ENCODE measurements at places on chromosomes 13 and 19.

DNA sequence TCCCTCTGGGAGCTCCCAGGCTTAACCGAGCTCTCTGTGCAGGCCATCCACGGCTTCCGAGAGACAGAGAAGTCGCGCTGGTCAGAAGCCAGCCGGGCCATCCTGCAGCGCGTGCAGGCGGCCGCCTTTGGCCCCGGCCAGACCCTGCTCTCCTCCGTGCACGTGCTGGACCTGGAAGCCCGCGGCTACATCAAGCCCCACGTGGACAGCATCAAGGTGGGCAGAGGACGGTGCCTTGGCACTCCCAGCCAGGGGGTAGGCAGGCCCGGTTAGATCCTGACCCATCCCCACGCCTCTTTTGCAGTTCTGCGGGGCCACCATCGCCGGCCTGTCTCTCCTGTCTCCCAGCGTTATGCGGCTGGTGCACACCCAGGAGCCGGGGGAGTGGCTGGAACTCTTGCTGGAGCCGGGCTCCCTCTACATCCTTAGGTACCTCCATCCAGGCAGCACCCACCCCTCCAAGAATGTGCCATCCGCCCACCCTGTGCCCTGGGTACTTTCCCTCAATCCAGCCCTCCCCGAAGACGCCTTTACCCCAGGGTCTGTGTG, 1.5 kb downstream of the PSPN start:
- no peak for DNase-seq

DNA sequence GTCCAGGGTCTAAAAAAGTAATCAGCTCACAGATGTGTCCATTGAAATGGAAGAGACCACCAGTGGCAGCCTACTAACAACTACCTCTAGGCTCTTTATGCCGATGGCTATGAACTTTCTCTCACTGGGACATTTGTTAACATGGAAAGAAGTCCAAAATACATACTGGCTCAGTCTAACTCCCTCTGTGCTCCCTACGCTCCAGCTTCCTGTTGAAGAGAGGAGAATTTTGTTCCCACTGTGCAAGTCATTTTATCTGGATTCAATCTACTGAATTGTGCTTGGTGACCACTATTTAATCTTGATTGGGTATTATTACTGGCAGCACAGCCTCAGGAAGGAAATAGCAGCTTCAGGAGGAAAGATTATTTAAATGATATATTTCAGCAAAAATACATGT, 128.8 kb upstream of the ARGLU1 start:
- no peak for DNase-seq

DNA sequence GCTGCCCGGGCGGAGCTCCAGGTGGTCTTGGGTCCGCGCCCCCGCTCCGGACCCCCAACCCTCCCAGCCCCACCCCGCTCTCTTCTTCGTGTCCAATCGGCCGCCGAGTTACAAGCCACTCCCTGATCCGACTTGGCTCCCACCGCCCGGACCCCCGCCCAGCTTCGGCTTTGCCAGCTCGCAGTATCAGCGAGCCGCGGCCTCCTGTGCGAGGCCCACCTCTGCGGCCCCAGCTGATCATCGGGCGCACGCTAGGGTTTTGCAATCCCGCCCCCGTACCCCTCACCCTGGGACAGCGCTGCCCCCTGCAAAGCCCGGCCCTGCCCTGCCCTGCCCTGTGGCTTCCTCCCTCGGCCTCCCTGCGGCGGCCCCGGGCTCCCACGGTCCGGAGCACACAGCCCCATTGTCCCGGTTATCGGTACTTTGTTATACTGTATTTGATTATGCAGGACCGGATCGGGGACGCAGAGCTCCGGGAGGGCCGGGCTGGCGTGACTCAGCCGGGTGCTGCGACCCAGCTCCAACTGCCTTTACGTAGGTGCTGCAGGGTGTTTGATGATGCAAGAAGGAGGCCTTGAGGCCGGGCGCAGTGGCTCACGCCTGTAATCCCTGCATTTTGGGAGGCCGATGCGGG, 598 bp upstream of the LPAR2 start:
- DNase-seq = no peak

GRCh38 chr13:32309312-32310133, 5.6 kb downstream of the ZAR1L start:
- no peak for DNase-seq

DNA sequence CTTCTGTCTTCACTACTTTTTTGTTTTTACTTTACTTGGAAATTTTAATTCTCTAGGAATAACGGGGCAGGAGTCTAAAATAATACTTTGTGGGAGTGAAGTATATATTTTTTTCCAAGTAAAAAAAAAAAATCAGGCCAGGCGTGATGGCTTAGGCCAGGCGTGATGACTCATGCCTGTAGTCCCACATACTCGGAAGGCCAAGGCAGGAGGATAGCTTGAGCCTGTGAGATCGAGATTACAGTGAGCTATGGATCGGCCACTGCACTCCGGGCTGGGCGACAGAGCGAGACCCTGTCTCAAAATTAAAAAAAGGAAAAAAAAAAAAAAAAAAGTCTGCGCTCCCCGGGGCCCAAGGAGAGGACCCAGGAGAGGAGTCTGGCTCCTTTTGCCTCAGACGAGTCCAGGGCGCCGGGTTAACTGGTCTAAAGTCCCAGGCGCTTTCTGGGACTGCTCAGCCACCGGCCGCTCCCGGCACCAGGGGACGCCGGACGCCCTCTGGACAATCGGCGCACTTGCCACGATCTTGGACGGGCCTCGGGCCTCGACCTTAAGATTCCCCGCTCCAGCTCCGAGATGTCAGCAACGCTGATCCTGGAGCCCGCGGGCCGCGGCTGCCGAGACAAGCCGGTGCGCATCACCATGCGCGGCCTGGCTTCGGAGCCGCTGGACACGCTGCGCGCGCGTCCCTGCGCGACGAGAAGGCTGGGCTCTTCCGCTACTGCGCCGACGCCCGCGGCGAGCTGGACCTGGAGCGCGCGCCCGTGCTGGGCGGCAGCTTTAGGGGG, 2.7 kb upstream of the ZFP82 start:
- DNase-seq = peak; percentile 11

- DNase-seq = no peak
Measured at GRCh38 chr19:37988758-37989635, 82.0 kb downstream of the SIPA1L3 start.

Measured in hematopoietic multipotent progenitor cell treated with erythropoietin and hydrocortisone succinate and interleukin-3 and kit ligand, for 8 days (in vitro differentiated cells).